ENCODE measurements at places on chromosomes 1 and 21. TPM values are rescaled to one million over a fixed set of nuclear protein-coding genes. Genes with fewer than 3 reads are reported as not detected.

PCP4 gene
- not detected for total RNA-seq

AVPR1B gene
- not detected for total RNA-seq

HTR6 gene
- not detected for total RNA-seq

PER3 gene
- total RNA-seq, result 4.4 TPM

RBP7 gene
- total RNA-seq, result 1.4 TPM

OR2G6 gene
- total RNA-seq, result not detected

All from hair follicular keratinocyte (primary cell).